Stomach (tissue), 19 donors: ENCODE measurements at places on chromosomes 16 and 17.

- no peaks in the 10 kb centered on the region for H3K36me3 ChIP-seq
- peaks cover 11% of the 10 kb centered on the region for H3K4me1 ChIP-seq
- H3K27ac ChIP-seq: no peak overlapping the region
Measured at GRCh38 chr16:22016927-22017326, 9.0 kb downstream of the MOSMO start.

DNA sequence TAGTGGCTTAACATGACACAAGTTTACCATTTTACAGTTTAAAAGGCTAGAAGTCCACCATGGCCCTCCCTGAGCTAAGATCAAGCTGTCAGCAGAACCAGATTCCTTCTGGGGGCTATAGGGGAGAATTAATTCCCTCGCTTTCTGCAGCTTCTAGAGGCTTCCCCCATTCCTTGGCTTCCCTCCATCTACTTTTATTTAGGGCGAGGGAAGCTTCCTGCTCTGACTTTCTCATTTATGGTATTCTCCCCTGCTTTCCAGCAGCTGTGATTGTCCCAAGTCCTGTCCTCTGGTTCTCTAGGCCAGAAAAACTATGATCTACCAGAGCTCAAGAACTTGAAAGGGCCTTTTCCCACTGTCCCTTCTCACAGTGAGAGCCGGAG lies 4.3 kb downstream of the CETP start:
- H3K36me3 ChIP-seq: no peaks in the 10 kb centered on the region
- peak overlapping the region; percentile 38 for H3K27ac ChIP-seq
- peaks cover 31% of the 10 kb centered on the region for H3K4me1 ChIP-seq
- DNase-seq: no peak
- H3K27me3 ChIP-seq: peaks cover 3% of the 10 kb centered on the region

DNA sequence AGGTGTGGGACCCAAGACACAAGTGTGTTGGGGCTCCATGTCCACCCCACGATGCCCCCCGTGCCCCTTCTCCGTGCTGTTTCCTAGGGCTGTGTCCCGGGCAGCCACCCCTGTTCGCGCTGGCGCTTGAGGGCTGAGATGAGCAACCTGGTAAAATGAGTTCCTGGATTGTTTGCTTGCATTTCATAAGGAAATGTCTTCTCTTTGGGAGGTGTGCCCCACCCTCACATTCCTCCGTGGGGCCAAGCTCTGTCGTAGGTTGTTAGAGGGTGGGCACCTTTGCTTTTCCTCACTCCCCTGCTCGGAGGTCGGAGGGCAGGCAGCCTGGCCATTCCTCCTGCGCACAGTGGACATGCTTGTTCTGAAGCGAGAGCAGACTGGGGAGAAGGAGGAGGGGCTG lies 171.3 kb upstream of the CHMP6 start:
- no peaks in the 10 kb centered on the region for H3K27me3 ChIP-seq
- H3K4me1 ChIP-seq: no peaks in the 10 kb centered on the region
- H3K27ac ChIP-seq: no peak overlapping the region
- peaks cover 32% of the 10 kb centered on the region for H3K36me3 ChIP-seq

- H3K4me1 ChIP-seq: peaks cover 12% of the 10 kb centered on the region
- no peaks in the 10 kb centered on the region for H3K27me3 ChIP-seq
- DNase-seq: no peak
Measured at GRCh38 chr16:78294538-78295225, 195.2 kb downstream of the WWOX start.

- peaks cover 41% of the 10 kb centered on the region for H3K4me1 ChIP-seq
- no peak for DNase-seq
- no peaks in the 10 kb centered on the region for H3K36me3 ChIP-seq
- H3K4me3 ChIP-seq: no peak overlapping the region
- H3K27ac ChIP-seq: peak overlapping the region; percentile 84
Measured at GRCh38 chr17:59830007-59830630, 62.6 kb downstream of the TUBD1 start.

GRCh38 chr17:3755335-3756030 lies 31.8 kb downstream of the HASPIN start:
- H3K27me3 ChIP-seq: no peaks in the 10 kb centered on the region
- H3K4me3 ChIP-seq: peak overlapping the region; percentile 48
- peak overlapping the region; percentile 85 for H3K27ac ChIP-seq
- H3K4me1 ChIP-seq: peaks cover 19% of the 10 kb centered on the region
- H3K36me3 ChIP-seq: no peaks in the 10 kb centered on the region
- DNase-seq: no peak
